ENCODE measurements at places on chromosomes 3 and 15.

DNA sequence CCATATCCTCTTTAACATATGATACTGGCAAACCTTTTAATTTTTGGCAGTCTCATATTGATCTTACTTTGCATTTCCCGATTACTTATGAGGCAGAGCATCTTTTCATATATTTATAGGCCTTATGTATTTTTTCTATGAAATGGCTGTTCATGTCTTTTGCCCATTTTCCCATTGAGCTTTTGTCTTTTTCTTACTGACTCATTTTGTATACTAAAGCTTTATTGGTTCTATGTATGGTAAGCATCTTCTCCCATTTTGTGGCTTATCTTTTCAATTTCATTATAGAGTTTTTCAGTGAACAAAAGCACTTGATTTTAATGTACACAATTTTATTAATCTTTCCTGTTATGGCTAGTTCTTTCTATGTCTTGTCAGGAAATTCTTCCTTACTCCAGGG is 17.2 kb downstream of the HDGFL3 start:
- no peak for DNase-seq

GRCh38 chr3:127070776-127071175 is 87.9 kb downstream of the PLXNA1 start:
- no peak for DNase-seq

- no peak for DNase-seq
These were observed 64.5 kb downstream of the NEDD4 start for GRCh38 chr15:55928955-55929354.

- no peak for DNase-seq
These were observed 38.4 kb downstream of the SLMAP start for GRCh38 chr3:57794501-57794900.

GRCh38 chr3:109563149-109563548 is 225.8 kb upstream of the DPPA4 start:
- no peak for DNase-seq

DNA sequence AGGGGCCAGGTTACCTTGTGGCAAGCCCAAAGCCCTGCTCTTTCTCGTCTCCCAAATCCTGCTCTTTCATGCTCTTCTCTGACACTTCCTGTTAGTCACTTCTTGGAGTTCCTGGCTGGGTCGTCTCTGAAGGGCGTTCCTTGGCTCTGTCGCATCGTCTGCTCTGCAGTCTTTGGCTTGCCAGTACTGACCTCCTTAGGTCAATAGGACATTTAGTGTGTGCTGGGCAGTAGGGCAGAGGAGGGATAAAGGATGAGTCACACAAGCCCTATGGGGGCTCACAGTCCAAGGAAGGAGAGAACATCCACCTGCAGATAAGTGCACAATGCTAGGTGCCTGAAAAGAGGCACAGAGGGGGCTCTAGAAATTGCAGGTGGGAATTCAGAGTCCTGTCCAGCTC is 87.5 kb downstream of the FAM43A start:
- no peak for DNase-seq

- DNase-seq: no peak
These were observed 999 bp downstream of the INSYN1 start for GRCh38 chr15:73751899-73752805.

GRCh38 chr3:19476281-19476680 is 328.0 kb downstream of the KCNH8 start:
- DNase-seq: no peak

DNA sequence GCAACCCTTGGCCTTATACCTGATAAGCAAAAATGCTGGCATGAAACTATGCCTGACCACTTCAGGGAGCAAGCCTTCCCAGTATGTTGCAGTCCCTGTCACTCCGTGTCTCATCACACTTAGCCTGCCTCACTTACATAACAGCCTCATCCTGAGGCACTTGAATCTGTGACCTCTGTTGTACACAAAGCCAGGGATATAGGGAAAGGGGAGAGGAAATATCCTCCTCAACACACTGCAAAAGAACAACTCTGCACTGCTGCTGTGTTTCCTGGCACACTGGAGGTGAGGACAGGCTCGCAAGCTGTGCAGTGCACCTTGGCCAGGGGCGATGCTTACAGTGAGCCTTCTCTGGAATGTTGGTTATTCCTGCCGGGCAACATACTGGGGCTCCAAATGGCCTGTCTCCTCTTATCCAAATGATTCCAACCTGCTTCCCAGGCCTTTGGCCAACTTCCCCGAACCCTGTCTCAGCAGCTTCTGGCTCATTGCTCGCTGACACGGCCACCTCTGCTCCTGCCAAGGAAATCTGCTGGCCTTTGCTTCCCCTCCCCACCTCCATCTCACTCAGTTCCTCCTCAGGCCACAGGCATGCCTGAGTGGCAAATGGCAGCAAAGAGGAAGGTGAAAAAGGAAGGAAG is 109.2 kb downstream of the CD47 start:
- DNase-seq: no peak

GRCh38 chr15:65066635-65067316 is 1.0 kb downstream of the RASL12 start:
- DNase-seq: no peak

DNA sequence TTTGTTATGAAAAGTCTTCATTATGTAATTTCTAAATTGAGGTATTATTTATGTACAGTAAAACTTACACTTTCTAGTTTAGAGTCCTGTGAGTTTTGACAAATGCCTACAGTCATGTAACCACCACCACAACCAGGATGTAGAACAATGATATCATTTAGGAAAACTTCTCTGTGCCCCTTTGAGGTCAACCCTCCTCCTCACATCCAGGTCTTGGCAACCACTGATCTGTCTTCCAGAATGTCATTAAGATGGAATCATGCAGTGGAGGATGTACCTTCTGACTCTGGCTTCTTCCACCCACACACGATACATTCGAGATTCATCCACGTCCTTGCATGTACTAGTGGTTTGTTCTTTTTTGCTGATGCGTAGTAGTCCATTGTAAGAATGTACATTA is 23.2 kb downstream of the MINAR1 start:
- no peak for DNase-seq

DNA sequence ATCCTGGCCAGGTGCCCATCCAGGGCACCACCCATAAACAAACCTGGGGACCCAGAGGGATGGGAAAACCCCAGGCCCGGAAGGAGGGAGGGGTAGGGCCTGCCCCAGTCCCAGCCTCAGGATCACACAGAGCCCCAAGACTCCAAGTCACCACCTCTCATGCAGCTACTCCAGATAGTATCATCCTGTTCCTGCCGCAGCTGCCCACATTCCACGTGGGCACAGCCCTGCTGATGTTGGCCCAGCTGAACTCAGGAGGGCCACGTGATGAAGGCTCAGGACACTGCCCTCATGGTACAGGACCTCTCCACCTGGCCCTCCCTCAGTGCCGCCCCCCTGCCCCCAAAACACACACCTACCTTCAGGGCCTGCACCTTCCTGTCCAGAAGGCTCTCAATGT is 69.5 kb downstream of the CACNA2D2 start:
- DNase-seq: no peak

DNA sequence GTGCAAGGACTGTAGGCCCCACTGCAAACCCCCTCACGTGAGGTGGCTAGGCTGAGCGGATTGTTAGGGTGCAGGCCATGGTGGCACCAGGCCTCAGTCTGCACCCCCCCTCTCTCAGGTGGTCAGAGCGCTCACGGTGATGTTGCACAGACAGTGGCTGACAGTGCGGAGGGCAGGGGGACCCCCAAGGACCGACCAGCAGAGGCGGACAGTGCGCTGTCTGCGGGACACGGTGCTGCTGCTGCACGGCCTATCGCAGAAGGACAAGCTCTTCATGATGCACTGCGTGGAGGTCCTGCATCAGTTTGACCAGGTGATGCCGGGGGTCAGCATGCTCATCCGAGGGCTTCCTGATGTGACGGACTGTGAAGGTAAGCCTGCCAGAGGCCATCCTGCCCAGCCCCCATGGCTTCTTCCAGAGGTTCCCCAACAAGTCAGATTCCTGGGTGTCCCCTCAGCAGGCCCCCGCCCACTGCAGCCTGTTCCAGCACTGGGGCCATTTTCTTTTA is 18.2 kb downstream of the ATRIP start:
- DNase-seq: no peak

- DNase-seq: no peak
These were observed 213.7 kb upstream of the P2RY1 start for GRCh38 chr3:152621006-152621868.

GRCh38 chr3:194464692-194465091 is 22.1 kb downstream of the ATP13A3 start:
- DNase-seq: no peak

GRCh38 chr3:190380184-190380583 is 7.8 kb upstream of the CLDN16 start:
- DNase-seq: no peak

- DNase-seq: no peak
These were observed 136.4 kb upstream of the IQSEC1 start for GRCh38 chr3:13209634-13209997.

DNA sequence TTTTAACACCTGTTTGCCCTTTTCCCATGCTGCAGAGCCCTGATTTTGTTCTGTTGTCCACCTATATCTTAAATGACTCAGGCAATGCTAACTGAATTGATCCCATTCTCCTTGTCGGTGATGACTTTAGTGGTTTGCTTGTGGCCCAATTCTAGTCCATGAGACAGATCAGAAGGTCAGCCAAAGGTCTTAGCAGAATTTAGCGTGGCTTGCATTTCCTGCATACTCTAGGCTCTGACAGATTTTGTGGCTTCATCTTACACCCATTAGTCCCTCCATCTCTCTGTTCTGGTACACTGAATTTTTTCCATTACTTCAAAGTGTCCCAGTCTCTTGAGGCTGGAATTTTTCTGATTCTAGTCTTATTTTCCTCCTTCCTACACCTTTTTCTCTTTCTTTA is 161.9 kb downstream of the STAC start:
- no peak for DNase-seq

GRCh38 chr3:120416868-120417267 is 33.9 kb downstream of the FSTL1 start:
- no peak for DNase-seq

- no peak for DNase-seq
These were observed 198.3 kb downstream of the OPA1 start for GRCh38 chr3:193791041-193792032.

DNA sequence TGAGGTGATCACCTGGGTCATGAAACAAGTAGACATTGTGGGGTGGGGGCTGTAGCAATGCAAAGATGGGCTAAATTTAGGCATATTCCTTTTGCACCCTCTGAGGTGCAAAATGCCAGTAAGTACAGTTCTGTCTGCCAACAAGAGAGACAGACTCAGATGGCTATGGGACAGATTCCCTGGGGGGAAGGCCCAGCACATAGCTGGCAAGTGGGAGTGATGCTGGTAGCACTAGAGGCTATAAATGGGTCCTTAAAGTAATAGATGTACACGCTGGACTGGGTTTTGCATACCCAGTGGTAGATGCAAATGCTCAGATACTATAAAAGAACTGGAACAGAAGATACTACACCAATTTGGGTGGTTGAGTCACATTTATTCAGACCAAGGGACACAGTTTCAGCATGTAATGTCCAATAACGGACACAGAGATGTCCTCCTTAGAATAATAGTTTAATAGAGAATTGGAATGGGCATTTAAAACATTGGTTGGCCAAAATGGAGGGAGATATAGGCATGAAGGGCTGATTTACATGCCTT is 67.4 kb upstream of the RNU6-1 start:
- no peak for DNase-seq

GRCh38 chr3:128340198-128340903 is 126.3 kb downstream of the DNAJB8 start:
- DNase-seq: no peak

DNA sequence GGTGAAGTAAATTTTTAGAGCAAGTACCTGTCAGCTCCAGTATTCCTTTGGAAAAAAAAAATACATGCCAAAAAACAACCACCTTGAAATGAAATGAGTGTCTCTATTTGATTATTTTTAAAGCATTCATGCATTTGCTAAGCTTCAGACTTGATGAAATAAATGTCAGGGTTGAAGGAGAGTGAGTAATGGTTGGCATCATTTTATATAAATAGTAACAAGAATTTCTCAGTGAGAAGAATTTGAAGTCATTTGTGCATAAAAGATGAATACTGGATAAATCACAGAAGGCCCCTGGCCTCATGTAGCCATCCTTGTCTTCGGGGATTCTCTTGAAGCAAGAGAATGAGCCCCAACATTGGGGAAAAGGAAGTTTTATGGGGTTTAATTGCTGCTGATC is 318.4 kb downstream of the LPP start:
- no peak for DNase-seq

- DNase-seq: no peak
These were observed 535.1 kb downstream of the SOX2 start for GRCh38 chr3:182246870-182247269.

DNA sequence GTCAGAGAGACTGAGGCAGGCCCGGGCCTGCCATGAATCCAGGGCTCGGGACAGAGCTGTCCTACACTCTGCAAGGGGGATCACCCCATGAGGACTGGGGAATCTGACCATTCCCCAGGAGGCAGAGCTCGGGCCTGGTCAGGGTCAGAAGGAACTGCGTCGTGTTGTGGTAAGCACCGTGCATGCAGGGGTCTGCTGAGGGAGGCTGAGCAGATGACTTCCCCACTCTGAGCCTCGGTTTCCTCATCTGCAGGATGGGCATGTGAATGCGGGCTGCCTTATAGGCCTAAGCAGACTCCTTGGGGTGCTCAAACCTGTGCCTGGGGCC is 61.6 kb upstream of the IQSEC1 start:
- DNase-seq: no peak

DNA sequence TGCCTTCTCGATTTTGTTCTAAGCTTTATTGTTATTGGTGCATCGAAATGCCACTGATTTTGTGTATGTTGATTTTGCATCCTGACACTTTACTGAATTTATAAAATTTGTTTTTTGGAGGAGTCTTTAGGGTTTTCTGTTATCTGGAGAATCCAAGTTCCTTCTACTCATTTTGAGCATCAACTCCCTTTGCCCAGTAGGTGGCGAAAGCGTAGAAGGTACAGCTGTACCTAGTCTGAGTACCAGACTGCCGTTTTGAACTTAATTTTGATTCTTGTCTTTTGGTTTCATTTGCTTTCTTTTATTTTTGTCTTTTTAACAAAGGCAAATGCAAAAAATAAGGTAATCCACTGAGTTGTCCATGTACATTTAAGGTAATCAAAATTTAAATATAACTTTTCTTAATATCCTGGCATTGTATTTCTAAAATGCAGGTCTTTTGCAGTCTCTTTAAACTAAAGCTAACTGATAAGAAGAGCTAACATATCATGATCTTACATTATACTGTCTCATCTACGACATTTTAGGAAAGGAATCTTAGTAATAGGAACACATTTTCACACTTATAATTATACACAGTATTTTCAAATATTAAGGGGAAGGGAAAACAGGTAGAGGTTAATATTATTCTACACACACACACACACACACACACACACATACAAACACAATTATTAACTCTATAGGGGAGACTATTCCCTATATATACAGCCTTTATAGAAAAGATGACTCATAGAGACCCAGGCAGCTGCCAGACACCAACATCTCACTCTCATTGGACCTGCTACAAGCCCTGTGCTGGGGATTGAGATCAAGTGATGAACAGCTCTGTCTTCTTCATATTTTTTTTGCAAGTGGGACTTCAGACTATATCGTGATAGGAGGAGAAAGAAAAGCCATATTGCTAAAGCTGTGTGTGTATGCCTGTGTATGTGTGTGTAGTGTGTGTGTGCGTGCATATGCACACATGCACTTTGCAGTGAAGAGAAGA is 71.8 kb downstream of the SYNPR start:
- DNase-seq: no peak
